ENCODE measurements at places on chromosomes 5 and 9.

- peaks cover 46% of the 10 kb centered on the region for H3K4me1 ChIP-seq
- H3K27me3 ChIP-seq: no peaks in the 10 kb centered on the region
- no peak overlapping the region for H3K4me3 ChIP-seq
- H3K27ac ChIP-seq: no peak overlapping the region
These were observed 122.0 kb downstream of the TLE4 start for GRCh38 chr9:79693750-79694149.

DNA sequence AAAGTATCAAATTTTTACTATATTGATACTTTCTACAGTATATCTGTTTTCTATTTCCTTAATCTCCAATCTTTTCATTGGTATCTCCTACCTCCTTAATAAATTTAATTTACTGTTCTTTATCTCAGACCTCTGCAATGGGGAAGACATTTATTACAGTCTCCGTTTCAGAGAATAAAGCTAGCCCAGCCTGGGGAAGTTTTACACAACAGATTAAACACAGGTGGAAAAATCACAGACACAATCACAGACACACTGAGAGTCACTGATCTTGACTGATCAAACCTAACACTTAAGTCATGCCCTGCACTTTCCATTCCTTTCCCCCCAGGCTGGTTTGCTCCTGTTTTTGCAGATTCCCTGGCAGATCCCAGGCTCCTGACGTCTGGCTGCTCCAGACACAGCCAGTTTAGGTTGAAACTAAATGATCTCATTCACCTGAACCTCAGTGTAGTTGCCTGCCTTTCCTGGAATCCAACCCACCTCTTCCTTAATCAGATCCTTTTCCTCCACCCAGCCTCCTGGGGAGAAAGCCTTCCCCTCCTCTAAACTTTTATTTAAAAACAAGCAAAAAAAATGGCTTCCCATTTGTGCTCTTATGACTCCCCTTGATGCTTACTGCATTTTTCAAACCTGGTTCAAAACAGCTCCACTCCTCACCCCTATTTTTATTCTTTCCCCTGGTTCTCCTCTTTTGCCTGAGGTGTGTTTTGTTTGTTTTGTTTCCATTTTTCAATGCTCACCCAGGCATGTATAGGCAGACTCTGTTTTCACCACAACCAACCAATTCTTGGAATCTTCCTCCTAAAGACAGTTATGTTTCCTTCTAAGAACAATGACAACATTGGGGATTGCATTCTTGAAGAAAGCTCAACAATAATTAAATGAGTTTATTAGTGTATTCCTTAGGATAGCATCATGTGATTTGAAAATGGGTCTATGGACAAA is 29.5 kb upstream of the OSMR start:
- no peak overlapping the region for H3K27ac ChIP-seq
- no peaks in the 10 kb centered on the region for H3K36me3 ChIP-seq
- H3K4me1 ChIP-seq: peaks cover 5% of the 10 kb centered on the region
- no peak overlapping the region for H3K4me3 ChIP-seq
- DNase-seq: no peak

DNA sequence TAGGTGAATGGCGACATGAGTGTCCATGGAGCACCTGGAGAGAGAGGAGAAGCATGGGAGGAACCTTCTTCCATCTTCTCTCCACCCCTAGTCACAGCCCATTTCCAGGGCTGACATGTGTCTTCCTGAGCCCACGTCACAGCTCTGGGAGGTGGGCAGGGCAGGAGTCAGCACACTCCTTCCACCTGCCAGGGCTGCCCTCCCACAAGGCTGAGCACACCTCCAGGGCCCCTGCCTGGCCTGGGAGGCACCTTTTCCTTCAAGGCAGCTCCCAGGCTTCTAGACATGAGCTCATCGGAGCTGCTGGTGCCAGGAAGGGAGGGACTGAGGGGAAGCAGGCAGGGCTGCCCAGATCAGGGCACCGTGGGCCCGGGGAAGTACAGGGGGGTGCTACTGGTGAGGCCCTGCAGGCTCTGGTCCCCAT is 13.6 kb upstream of the SYNPO start:
- peaks cover 7% of the 10 kb centered on the region for H3K4me1 ChIP-seq
- no peak for DNase-seq
- no peak overlapping the region for H3K4me3 ChIP-seq
- no peaks in the 10 kb centered on the region for H3K36me3 ChIP-seq
- peaks cover 23% of the 10 kb centered on the region for H3K27me3 ChIP-seq

DNA sequence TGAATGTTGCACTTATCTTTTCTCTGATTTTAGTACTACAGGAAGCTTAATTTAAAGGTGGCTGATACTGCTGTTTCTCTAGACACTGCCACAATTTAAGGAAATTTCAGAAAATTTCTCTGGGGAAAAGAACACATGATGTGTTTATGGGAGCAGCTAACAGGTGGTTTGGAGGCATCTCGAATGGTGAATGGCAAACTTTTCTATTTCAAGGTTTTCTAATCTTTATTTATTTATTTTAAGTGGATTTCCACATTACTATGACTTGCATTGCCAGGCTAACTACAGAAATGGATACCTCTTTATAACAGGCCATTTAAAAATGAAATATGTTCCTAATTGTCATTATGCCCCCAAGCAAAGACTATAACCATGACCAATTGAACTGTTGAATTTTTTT is 50.4 kb downstream of the PDE6A start:
- no peak for DNase-seq
- no peak overlapping the region for H3K27ac ChIP-seq
- no peaks in the 10 kb centered on the region for H3K4me1 ChIP-seq

GRCh38 chr5:38994324-38994927 is 79.8 kb downstream of the RICTOR start:
- H3K27me3 ChIP-seq: no peaks in the 10 kb centered on the region
- DNase-seq: peak; percentile 58
- H3K36me3 ChIP-seq: peaks cover 47% of the 10 kb centered on the region
- no peak overlapping the region for H3K27ac ChIP-seq
- H3K4me3 ChIP-seq: no peak overlapping the region

DNA sequence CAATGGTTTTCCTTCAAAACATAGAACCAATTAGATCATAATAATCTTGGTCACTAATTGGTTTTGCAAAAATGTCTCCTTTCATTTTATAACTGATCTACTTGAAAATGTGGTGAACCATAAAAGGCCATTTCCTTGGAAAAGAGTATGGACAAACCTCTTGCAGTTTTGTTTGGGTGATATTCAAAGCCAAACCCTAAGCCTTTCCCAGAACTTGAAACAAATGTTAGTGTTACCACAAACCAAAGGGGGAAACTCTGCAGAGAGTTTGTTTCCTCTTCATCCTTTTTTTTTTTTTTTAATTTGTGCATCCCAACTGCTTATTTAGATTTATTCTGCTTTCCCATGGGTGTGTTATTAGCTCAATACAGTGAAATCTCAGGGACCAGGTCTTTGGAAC is 204.4 kb upstream of the ADAMTSL1 start:
- no peak for DNase-seq
- no peak overlapping the region for H3K27ac ChIP-seq
- no peaks in the 10 kb centered on the region for H3K36me3 ChIP-seq
- H3K4me1 ChIP-seq: no peaks in the 10 kb centered on the region
- H3K4me3 ChIP-seq: no peak overlapping the region

- peaks cover 17% of the 10 kb centered on the region for H3K4me1 ChIP-seq
- DNase-seq: peak; percentile 13
- no peaks in the 10 kb centered on the region for H3K27me3 ChIP-seq
- no peaks in the 10 kb centered on the region for H3K36me3 ChIP-seq
- H3K27ac ChIP-seq: no peak overlapping the region
These were observed 49.3 kb downstream of the ALG2 start for GRCh38 chr9:99172124-99173091.

Data from activated CD8-positive, alpha-beta T cell treated with anti-CD3 and anti-CD28 coated beads, Interleukin-2, amount 10 ng/mL, durations not matched to agents 7 days and 5 days (primary cell).